ENCODE measurements at places on chromosomes 7 and 10. TPM values are rescaled to one million over a fixed set of nuclear protein-coding genes. Genes with fewer than 3 reads are reported as not detected.

DNA sequence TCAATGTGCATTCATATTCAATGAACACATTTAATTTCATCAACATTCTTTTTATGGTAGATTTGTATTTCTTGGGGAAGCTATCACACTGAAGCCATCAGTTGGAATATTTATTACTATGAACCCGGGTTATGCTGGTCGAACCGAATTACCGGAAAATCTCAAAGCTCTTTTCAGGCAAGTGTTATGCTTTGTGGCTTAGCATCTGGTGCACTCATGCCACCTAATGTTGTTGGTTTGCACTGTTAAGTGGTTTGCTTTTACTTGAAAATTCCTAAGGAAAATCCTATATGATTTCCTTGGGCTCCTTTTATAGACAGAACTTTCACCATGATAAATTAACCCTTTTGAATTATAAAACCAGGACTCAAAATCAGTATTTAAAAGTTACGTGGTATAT is 147.9 kb downstream of the DNAH11 start:
- peak; percentile 7 for DNase-seq

DNA sequence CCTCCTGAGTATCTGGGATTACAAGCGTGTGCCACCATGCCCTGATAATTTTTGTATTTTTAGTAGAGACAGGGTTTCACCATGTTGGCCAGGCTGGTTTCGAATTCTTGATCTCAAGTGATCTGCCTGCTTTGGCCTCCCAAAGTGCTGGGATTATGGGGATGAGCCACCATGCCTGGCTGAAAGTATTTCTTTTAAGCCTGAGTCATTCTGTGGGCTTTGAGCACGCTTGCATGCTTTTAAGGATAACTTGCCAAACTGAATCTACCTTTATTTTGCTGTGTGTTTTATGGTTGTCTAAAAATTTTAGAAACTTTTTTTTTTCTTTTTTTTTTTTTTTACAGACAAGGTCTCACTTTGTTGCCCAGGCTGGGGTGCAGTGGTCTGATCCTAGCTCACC is 33.2 kb downstream of the CNNM2 start:
- no peak for DNase-seq

DNA sequence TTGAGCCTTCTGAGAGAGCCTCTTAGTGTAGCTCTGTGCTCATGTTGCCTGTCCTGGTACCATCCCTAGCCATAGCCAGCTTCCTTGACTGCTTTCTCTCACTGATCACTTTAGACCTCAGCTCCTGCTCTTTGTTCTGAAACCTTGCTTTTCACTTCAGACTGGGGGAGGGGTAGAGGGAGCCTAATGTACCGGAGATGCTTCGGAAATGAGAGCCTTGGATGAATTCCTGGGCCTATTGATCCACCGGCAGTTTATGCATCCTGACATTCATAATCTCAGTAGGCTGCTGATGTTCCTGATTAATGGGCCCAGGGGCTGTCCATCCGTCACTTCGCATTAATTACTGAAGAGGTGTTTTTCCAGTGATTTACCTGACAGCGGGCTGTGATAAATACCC is 38.8 kb downstream of the R3HCC1L start:
- no peak for DNase-seq

DNA sequence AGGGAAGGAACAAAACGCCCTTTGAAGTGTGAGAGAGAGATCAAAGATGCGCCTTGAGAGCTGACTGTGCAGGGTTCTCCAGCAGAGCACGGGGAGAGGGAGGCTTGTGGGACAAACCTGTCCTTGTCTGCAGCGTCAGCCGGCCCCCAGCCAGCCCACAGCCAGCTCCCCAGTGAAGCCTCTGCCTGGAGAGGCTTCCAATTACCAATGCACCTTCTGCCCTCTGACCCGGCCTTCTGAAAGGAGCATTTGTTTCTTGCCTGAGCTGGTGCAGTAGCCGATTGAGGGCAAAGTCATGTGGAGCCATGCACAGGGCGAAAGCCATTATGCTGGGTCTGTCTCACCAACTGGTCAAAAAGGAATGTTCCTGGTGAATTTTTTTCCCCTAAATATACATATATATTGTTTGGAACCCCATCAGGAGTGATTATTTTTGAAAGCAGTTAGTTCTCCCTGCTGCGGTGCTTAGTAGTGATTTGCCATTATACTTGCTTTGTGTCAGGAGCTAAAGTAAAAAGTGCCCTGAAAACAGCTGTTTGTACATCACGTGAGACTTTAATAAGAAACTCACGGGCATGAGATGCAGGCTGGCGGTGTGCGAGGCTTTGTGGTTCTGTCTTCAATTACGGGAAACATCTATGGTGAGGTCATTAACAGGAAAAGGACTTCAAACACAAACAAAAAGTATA is 268.6 kb downstream of the KLF6 start:
- no peak for DNase-seq

- DNase-seq: no peak
Observed at GRCh38 chr7:149733924-149734790, 39.2 kb downstream of the ZNF467 start.

- peak; percentile 87 for DNase-seq
Observed at GRCh38 chr10:70803775-70804420, 11.8 kb upstream of the SGPL1 start.

DNA sequence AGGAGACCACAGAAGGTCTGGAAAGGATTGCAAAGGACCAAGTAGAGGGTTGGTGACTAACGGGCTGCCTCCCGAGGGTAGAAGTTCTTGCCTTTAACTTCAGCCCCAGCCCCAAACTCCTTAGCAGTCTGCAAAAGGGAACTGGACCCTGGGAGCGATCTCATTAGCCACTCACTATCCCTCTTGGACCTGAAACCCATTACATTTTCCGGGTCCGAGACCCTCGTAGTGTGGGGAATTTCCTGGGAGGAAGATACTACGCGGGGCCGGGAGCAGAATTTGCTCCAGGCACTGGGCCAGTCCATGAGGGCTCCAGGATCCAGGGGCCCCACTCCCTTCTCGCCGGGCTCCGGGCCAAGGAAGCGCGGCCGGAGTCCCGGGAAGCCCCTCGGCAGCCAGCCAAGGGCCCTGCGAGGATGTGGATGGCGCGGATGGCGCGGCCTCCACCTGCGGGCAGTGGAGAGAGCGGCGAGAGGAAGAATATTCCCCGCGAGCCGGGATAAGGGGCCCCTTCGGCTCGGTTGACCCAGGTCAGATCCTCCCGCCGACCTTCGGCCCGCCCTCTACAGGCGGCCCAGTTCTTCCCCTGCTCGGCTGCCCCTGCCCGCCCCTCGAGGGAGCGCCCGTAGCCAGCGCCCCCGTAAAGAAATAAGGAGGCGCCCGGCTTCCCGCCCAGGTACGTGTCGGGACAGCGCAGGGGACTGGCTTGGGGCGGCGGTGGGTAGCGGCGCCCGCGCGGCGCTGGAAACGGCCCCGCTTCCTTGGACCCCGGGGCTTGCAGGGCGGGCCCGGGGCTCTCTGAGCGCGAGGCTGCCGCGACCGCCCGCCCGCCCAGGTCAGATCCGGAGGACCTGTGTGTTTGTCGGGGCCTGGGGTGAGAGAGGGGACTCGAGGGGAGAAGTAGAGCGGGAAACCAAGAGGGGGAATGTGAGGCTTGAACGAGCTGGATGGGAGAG is at the start of gene MYO3A:
TSS of gene MYO3A (plus strand) at position 577 of the 956 bp plus-strand sequence. CDS start 17,882 bp downstream, outside the sequence.
- no peak for DNase-seq

DNA sequence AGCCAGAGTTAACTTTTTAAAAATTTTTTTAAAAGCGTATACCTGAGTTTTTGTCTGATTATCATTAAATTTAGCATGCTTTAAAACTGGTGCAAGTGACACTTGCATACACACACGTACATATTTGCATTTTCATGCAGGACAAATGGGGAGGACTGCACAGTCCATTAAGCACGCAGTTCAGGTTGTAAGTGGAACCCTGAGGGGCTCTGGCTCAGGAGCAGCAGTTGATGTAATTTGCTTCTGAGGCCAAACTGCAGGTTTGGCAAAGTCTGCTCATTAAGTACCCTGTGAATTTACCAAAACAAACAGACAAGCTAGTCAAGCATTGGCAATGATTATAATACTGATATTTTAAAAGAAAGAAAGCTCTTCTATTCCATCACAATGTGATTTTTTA is 215.8 kb upstream of the PFKP start:
- DNase-seq: no peak

DNA sequence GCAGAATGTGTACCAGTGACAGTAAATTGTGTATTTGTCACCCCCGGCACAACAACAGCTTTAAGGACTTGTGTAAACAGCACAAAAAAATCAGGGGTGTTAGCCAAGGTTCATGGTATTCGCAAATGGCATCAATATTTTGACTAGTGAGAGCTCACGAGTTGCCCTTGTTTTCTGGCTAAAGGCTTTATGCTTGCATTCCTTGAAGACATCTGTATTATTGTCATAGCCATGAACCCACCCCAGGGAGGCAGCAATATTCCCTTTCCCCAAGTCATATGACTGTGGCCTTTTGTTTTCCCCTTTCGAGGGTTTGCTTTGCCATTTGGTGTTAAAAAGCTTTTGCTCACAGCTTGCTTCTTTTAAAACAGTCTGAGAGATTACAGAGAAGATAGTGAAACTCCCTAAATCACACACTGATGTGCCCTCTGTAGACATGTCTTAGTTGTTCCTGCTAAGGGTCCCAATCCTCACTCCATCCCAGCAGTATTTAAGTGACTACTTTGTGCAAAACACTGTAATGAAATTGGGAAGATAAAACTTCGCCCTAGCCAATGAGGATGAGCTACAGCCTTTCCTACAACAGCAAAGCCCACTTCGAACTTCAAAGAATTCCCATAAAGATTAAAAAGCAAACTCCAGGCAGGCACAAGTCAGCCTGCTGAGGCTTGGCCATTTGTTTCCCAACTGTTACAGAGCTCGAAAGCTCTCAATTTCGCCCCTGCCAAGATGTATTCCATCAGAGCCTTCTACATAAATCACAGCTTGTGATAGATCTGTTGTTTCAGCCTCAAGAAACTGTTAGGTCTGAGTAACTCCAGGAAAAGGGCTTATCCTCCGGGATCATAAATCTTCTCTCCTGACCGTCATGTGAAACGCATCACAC is 172.3 kb downstream of the ADAM12 start:
- no peak for DNase-seq

DNA sequence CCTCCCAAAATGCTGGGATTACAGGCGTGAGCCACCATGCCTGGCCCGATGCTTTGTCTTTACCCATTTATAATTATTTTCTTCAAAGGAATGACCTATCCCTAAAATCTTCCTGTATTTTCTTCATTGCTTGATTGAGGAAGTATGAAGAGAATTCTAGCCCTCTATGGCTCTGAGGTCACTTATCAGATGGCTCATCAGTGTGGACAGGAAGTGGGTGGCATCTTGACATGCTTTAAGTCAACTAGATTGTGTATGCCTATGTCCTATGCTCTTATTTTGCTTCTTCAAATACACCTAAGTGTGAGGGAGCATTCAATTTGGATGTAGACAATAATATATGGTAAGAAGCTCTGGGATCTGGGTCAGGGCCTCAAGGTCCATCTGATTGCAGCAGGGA is 1020.5 kb downstream of the LRMDA start:
- no peak for DNase-seq

DNA sequence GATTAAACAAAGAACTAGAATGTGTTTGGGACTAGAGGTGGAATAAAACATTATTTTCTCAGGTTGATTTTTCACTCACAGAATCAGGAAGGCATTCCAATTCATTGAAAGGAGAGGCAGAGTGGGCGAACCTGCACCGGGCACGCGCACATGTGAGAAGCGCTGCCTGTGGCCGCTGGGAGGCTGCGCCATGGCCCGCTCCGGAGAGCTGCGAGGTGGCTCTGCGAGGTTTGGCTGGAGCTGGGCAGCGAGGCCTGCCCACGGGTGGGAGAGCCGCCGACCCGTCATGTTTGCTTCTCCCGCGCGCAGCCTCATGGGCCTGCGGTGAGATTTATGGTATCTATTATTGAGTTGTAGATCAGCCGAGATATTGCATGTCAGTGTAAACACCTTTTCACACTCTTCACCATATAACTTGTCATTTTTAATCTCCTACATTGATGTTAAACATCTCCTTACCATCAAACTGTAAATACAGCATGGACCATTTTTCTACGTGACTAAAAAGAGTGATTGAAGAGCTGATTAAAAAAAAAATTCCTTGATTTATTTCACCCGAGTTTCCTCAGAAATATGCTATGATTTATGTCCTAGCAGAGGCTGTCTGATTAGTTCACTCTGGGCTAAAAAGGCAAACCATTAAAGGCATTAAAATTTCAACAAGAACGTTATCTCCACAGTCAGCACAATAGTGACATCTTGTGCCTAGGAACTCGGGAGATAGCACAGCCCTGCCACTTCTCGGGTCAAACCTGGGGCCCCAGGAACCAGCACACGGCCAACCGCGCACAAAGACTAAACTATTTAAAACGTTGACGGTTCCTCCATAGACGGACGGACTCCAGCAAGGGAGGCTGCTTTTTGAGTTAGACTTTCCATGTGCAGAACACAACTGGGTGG is 96.6 kb upstream of the RNF32 start:
- no peak for DNase-seq

- no peak for DNase-seq
Observed at GRCh38 chr10:46270086-46270811, 16.5 kb upstream of the ANTXRL start.

DNA sequence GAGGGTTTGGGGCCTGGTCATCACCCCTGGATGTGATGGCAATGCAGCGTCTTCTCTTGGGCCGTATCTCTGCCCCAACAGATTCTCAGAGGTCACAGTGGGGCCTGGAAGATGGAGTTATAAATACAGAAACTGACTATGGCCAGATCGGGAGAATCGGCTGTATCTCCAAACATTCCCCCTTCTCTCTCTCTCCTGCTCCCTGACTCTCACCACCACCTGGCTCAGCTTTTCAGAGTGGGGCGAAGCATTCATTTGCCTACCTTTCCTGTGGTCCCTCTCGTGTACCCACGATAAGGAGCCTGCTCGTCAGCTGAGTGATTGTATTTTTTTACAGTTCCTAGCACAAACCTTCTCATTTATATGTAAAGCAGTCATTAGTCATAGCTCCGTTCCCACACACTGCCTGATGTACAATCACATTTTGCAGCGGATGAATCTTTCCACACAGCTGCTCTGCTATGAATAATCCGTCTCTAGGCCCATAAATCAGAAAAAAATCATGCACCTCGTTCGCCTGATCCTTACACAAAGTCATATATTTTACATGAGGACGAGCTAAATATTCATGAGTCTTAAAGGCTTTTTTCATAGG is 23.2 kb upstream of the BTRC start:
- no peak for DNase-seq

Gene CRTAC1
- not detected for total RNA-seq

Gene SUGCT
- 1.7 TPM for total RNA-seq

Gene CAMK1D
- 2.1 TPM for total RNA-seq

Gene BCL7B
- 46.5 TPM for total RNA-seq

Gene SLC16A9
- 12.8 TPM for total RNA-seq

Gene FAM13C
- total RNA-seq: 0.63 TPM

Gene PIP
- total RNA-seq: not detected

Gene HOXA2
- total RNA-seq: 1.8 TPM

Gene BTBD16
- total RNA-seq: not detected

Gene NANOS1
- 5.4 TPM for total RNA-seq
